Stimulated activated CD8-positive, alpha-beta memory T cell treated with anti-CD3 and anti-CD28 coated beads, Interleukin-2, amount 100 ng/mL, for 1 hour (primary cell): ENCODE measurements at places on chromosomes 12 and 14.

DNA sequence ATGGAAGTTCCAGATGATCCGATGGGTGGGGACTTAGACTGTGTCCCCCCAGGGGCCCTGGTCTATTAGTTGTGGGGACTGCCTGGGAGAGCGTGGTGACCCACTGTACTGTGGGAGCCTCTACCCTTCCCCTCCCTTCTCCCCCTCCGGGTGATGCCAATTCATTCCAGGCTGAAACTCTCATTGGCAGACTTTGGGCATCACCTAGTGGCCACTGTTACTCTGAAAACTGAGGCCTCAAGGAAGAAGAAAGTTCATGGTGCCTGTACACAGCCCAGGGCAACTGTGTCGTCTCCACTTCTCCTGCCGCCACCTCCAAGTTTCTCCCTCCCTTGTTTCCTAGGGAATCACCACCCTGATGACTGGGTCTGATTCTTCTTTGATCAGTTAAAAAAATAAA is 173.6 kb upstream of the ALG10B start:
- no peak for DNase-seq

DNA sequence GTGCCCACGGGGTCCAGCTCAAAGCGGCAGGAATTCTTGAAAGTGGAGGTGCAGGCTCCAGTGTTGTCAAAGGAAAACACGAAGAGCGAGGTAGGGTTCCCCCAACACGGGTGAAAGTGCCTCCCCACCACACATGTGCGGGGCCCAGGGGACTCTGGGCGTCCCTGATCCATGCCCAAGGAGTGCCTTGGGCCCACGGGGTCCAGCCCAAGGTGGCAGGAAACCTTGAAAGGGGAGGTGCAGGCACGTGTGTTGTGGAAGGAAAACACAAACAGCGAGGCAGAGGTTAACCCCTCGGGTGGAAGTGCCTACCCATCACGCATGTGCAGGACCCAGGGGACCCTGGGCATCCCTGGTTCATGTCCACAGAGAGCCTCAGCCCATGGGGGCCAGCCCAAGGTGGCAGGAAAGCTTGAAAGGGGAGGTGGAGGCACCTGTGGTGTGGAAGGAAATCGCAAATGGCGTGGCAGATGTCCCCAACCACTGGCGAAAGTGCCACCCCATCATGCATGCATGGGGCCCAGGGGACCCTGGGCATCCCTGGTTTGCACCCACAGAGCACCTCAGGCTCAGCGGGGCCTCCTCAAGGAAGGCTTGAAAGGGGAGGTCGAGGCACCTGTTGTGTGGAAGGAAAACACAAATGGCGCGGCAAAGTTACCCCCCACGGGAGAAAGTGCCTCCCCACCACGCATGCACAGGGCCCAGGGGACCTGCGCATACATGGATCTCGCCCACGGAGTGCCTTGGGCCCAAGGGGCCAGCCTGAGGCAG is 584.6 kb downstream of the ALG10 start:
- DNase-seq = no peak

GRCh38 chr12:105455261-105455660 is 124.8 kb downstream of the C12orf75 start:
- no peak for DNase-seq

GRCh38 chr12:52050116-52050757 is 1.0 kb upstream of the NR4A1 start:
- no peak for DNase-seq

DNA sequence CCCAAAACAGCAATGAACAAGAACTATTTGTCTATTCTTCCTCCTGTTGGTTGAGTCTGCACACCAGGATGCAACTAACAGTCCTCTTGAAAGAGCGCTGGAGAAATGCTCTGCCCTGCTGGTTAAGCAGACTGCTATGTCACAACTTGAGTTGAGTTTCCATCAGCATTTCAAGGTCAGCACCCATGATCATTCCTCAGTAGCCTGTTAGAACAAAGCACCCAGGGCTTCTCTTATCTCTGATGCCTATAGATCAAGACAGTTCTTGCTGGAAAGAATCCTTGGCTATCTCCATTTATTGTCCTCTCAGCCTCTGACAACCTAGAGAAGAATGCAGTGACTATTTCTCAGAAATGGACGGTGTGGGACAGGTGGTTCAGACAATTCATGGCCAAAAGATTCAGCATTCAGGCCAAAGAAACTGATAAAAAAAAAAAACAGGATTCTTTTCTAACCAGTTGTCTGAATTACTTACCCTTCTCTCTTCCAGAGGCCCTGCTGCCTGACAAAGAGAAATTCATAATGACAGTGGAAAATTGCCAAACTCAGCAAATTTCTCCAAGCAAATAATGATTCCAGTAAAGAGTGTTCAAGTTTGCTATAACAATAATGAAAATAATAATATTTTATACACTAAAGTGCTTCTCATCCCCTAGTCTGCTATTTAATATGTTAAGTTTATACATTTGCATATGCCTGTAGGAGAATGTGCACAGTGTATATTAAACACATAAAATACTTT is 306.7 kb downstream of the EMP1 start:
- no peak for DNase-seq

GRCh38 chr14:97594306-97594705 is 797.1 kb downstream of the VRK1 start:
- no peak for DNase-seq

GRCh38 chr12:6396031-6396430 is 12.1 kb downstream of the LTBR start:
- no peak for DNase-seq

DNA sequence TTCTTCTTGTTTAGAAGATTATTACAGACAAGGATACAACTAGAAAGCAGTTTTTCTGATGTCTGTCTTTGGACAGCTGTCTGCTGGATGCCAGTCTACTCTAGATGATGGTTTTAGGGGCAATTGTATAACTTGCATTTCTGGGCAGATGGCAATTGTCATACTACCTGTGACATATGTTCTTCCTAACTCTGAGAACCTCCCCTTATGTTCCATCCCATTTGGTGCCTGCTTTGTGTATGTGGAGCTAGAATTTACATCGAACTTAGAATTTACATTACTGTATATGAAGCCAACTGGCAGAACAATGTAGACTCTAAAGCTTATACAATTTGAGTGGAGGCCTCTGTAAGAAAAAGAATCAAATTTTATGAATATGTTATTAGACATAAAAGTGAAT is 430.2 kb upstream of the SEL1L start:
- DNase-seq = no peak
